ENCODE measurements at places on chromosomes 1 and 21.
A peak's percentile ranks its signal among the peaks of the same experiment; 100 is the strongest.

- no peak for DNase-seq
Observed at GRCh38 chr1:171420810-171421209, 64.5 kb upstream of the PRRC2C start.

- DNase-seq = no peak
Observed at GRCh38 chr1:51863384-51863783, 15.1 kb downstream of the NRDC start.

- no peak for DNase-seq
Observed at GRCh38 chr1:26787381-26787705, 407 bp upstream of the PIGV start.

DNA sequence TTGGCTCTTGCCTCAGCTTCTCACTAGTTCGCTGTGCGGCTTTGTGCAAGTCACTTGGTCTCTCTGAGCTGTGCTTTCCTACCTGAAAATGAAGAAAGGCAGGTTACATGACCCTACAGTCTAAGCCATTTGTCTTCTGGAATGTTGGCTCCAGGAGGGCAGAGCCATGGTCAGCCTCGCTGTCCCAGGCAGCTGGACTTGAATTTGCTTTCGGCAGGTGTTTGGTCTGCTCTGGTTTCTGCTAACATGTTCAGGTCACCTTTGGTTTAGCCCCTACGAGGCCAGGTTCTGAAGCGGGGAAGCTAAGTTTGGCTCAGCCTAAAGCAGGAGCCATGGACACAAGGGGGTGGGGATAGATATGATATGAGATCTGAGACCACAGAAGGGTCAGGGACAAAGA, 19.1 kb downstream of the LRRC38 start:
- no peak for DNase-seq

DNA sequence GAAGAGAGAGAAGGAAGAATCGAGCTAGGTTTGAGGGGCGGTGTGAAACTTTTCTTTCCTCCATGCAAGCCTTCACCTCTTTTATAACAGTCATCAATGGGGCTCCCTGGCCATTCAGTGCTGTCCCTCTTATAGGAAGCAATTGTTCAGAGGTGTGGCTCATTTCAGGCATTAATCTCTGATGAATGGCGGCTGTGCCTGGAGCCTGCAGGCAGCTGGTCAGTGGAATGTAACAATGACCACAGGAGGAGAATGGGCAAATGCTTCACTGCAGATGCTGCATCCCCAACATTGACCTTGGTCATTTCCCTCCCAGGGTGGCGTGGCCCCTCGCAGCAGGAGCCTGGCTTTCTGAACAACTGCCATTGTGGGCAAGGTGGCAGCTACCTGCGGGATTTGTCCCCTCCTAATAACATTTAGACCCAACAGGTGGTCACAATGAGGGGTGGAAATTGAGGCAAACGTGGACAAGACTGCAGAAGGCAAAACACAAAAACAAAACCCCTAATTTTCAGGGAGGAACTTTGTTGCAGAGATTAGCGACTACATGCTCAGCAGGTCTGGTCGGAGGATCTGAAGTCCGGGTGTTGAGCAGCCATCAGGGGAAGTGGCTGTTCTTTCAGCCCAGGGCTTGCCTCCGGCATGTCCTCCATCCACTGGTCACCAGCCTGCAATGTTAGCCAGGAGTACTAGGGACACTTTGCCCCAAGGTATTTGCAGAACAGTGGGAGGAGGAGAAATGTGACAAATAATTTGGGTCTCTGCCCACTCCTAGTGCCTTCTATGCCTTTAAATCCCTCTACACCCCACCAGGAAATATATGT, 97.3 kb upstream of the PAXBP1 start:
- DNase-seq = no peak

- DNase-seq = no peak
Observed at GRCh38 chr1:48807554-48808260, 31.0 kb upstream of the BEND5 start.

- no peak for DNase-seq
Observed at GRCh38 chr1:156689953-156690674, 12.9 kb upstream of the NES start.

DNA sequence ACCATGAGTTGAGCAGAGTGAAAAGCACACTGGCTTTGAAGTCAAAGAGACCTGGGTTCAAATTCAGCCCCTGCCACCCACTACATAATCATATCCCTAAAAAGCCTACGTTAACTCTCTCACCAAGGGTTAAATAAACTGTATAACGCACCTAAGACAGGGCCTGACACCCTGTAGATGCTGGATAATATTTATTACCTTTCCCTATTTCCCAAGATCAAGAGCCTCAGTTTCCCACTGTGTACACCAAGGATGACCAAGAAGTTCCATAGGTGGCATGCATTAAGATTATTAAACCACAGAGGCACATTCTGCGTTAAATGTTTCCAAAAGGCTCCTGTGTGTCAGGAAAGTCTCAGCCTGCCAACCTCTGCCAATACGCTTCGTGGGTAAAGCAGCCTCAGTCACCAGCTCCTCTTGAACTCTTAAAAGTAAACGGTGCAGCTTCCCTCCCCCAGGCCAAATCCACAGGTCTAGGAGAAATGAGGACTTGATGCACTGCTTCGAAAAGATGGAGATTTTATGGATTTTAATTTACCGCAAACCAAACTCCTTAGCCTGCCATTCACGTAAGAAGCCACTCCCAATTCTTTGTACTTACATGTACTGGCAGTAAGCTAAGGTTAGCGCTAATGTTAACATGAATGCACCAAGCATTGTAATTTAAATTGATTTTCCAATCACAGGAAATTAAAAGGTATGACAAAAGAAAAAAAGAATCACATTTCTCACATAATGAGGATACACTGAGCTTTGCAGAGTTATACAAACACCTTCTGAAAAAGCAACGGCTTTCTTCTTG, 2.6 kb downstream of the USP24 start:
- no peak for DNase-seq

- DNase-seq = peak; percentile 78
Observed at GRCh38 chr1:225845571-225846259, 35.8 kb downstream of the EPHX1 start.

GRCh38 chr1:77605246-77606026, 77.0 kb downstream of the ZZZ3 start:
- peak; percentile 62 for DNase-seq

DNA sequence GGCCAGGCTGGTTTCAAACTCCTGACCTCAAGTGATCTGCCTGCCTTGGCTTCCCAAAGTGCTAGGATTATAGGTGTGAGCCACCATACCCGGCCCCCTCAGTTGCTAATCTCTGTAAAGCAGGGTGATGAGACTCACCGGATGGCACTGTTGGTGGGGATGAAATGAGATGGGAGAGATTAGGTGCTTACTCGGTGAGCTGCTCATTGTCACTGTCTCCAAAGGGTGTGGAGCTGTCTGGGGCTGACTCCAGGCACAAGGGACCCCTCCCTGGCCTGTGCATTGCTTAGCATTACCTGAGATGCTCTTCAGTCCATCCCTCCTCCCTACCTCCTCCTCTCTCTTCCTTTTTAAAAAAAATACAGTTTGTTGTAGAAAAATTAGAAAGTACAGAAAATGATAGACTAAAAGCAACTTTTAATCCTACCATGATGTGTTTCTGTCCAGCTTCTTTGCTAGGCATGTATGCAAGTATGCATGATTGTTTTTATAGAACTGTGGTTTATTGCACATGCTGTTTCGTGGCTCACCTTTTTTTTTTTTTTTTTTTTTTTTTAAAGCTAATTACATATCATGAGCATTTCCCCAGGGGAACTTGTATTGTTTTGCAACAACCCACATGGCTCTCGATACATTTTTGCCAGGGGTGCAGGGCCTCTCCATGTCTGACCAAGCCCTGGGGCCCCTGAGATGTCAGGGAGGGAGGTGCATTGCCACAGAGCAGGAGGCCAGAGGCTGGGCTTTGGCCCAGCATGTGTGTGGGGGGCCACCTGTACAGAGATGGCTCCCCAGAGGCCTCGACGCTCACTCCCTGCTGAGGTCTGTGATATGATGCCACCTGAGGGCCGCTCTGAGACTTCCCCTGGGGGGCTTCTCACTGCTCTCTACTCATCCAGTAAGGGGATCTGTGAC, 55.4 kb downstream of the ARHGEF10L start:
- no peak for DNase-seq

- peak; percentile 98 for DNase-seq
Observed at GRCh38 chr1:186375152-186375928, at the start of the genes ODR4 and TPR. Gene ODR4 (plus strand): TSS chr1:186375838. CDS start chr1:186379786, 3,948 bp downstream. Gene TPR (minus strand): TSS chr1:186375253. CDS start chr1:186375028, 225 bp downstream.

All from left ventricle myocardium inferior (tissue), 1 donor.